ENCODE measurements at places on chromosomes 3 and 15.

DNA sequence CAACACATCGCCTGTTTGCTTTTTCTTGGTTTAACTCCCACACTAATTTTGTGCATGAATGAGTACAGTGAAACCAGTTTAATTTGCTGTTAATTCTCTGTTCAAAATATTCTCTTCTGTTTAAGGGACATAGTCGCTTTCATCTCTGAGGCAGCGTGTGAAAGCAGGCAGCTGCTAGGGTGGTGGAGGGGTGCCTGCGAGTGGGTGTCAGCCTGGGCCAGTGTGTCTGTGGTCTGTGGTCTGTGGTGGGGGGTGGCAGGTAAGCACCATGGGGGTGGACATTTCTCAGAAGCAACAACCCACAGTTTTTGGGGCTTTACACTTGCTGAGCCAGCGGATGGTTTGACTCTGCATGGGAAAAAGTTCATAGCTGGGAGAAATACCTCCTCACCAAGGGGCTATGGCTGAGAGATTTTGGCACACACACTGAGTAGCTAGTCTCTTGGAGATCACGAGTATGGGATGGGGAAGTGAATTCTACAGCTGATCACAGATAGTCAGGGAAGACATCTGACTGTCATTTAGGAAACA is 109.2 kb downstream of the EPHB1 start:
- no peak for DNase-seq

DNA sequence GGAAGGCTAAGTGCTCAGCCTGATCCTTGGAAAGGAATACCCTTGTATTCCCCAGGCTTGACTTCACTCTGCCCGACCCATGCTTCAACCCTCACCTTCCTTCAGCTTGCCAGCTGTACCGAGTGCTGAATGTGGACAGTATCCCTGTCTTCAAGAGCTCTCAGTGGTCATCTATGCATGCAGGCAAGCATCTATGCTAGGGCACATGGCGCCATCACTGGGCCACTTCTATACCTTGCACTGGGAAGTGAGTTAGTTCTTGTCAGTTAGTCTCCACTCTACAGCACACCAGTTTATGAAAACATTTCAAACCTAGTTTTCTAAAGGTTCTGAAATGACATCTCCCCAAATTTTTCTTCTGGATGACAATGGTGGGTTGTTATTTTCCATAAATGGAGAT is 82.0 kb upstream of the MYRIP start:
- DNase-seq, result no peak

GRCh38 chr15:101491734-101492640 is 2.5 kb upstream of the PCSK6 start:
- DNase-seq, result no peak

DNA sequence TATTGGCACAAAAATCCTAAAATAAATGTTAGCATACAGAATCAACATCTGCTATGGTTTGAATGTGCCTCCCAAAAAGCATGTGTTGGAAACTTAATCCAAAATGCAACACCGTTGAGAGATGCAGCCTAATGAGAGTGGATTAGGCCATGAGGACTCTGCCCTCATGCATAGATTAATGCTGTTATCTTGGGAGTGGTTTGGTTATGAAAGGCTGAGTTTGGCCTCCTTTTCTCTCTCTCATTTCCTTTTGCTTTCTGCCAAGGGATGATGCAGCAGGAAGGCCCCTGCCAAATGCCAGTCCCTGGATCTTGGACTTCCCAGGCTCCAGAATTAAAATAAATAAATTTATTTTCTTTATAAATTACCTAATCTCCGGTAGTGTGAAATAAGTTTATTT is 49.4 kb downstream of the SYNM start:
- DNase-seq, result no peak

DNA sequence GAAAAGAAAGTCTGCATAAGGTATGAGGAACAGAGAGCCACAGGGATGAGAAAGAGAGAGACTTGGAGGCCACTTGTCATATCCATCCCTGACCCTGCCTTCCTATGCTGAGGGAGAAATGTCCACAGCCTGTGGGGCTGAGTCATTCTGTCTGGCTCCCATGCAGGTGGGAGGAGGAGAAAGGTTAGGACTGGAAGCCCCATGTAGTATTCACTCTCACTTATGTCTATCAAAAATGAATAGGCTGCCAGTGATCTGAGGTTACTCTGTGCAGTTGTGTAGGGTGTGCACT is 71.3 kb downstream of the RAB11A start:
- DNase-seq, result no peak

- DNase-seq, result no peak
Observed at GRCh38 chr3:23396746-23397145, 193.6 kb downstream of the UBE2E2 start.

DNA sequence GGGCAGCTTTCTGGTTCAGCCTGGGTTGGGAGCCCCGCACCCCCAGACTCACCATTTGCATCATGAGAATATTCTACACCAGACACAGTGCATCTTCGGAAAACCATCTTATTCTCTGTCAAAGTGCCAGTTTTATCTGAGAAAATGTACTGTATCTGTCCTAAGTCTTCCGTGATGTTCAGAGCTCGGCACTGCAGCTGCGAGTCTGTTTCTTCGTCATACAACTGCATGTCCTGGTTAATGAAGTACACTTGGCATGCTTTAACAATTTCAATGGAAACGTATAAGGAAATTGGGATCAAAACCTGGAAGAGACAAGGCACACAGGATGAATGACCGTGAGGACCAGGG is 141.5 kb downstream of the ATP10A start:
- DNase-seq, result no peak

- no peak for DNase-seq
Observed at GRCh38 chr15:94404733-94405283, 173.4 kb downstream of the MCTP2 start.

GRCh38 chr3:160478338-160478737 is 28.8 kb upstream of the TRIM59 start:
- no peak for DNase-seq
